Hematopoietic multipotent progenitor cell treated with erythropoietin and hydrocortisone succinate and interleukin-3 and kit ligand, for 8 days (in vitro differentiated cells): ENCODE measurements at places on chromosomes 12 and 14.

- no peak for DNase-seq
These were observed 47.1 kb upstream of the PPP2R5C start for GRCh38 chr14:101714394-101714793.

GRCh38 chr12:38411426-38411825, 94.9 kb downstream of the ALG10B start:
- DNase-seq = no peak

GRCh38 chr12:52518574-52519386, 1.4 kb downstream of the KRT5 start:
- DNase-seq = no peak

- no peak for DNase-seq
These were observed 12.2 kb downstream of the HNF1A start for GRCh38 chr12:120990487-120991055.

GRCh38 chr14:44662250-44662891, 155.3 kb upstream of the FSCB start:
- DNase-seq = peak; percentile 15

DNA sequence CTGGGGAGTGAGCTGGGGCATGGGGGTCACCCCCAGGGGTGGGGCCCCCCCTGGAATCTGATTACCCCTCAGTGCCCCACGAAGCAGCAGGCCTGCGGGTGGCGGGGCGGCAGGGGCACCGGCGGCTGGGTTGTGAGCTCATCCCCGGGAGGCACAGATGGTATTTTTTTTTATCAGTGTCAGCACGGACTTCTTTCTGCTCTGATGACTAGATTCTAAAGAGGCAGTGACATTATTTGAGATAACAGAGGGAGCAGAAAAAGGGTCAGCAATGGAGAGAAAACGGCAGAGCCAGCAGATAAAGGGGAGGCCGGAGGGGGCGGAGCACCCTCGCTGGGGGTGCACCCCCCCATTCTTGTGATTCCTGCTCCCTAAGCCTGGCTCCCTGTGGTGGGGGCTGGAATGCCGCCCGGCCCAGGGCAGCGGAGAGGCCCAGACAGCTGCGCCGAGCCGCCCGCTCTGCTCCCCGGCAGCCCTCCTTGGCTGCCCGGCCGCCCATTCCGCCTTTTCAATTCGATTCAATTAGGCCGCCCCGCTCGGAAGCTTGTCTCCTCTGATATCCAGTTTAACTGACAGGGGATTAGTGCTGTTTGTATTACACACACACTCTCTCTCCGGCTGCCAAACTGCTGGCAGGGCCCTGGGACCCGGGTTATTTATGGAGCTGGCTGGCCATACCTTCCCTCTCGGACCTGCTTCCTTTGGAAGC, 32.9 kb downstream of the MVK start:
- no peak for DNase-seq

GRCh38 chr12:92186038-92186470, 40.4 kb upstream of the BTG1 start:
- DNase-seq = no peak

- no peak for DNase-seq
These were observed 66.5 kb downstream of the TRIM9 start for GRCh38 chr14:51028361-51028760.
